Aortic smooth muscle cell (primary cell): ENCODE measurements at places on chromosomes 12 and 14. TPM values are rescaled to one million over a fixed set of nuclear protein-coding genes. Genes with fewer than 3 reads are reported as not detected.

Gene ZNF385A
- total RNA-seq, result 0.87 and 0.92 TPM in 2 replicates

Gene RNASE4
- total RNA-seq, result 36.6 and 44.2 TPM in 2 replicates

Gene HOXC11
- total RNA-seq, result not detected in 2 replicates

Gene CEP83
- 5.7 and 6.0 TPM in 2 replicates for total RNA-seq

Gene OAS1
- total RNA-seq, result 0.75 and 5.3 TPM in 2 replicates

Gene P2RX2
- total RNA-seq, result not detected in 2 replicates

Gene DPPA3
- total RNA-seq, result not detected in 2 replicates

Gene BATF
- 0.12 and 1.8 TPM in 2 replicates for total RNA-seq

Gene CMKLR1
- 6.5 and 15.3 TPM in 2 replicates for total RNA-seq

Gene CARMIL3
- total RNA-seq, result under 0.01 TPM in 1 of 2 replicates, not detected in the other

Gene TAS2R13
- total RNA-seq, result 0.92 and 2.5 TPM in 2 replicates

Gene TSHR
- not detected in 2 replicates for total RNA-seq

Gene PSMC1
- 193 and 246 TPM in 2 replicates for total RNA-seq

Gene CLEC4D
- not detected in 2 replicates for total RNA-seq

Gene GLIPR1L2
- 0.92 and 1.1 TPM in 2 replicates for total RNA-seq

Gene RNASE1
- total RNA-seq, result 3.6 and 7.1 TPM in 2 replicates

Gene SOAT2
- total RNA-seq, result 0.19 and 0.26 TPM in 2 replicates

Gene EPS8
- 204 and 244 TPM in 2 replicates for total RNA-seq

Gene PRB2
- not detected in 2 replicates for total RNA-seq

Gene SGPP1
- total RNA-seq, result 27.4 and 33.2 TPM in 2 replicates

Gene GLIPR1L1
- total RNA-seq, result not detected in 2 replicates

Gene CELA1
- total RNA-seq, result not detected in 2 replicates

Gene ATXN2
- total RNA-seq, result 18.0 and 28.6 TPM in 2 replicates

Gene POTEM
- total RNA-seq, result not detected in 2 replicates

Gene NEUROD4
- total RNA-seq, result not detected in 2 replicates

Gene SMCO2
- 0.06 and 0.13 TPM in 2 replicates for total RNA-seq

Gene NRXN3
- under 0.01 TPM in 2 replicates for total RNA-seq

Gene RNASE3
- total RNA-seq, result not detected in 2 replicates

Gene OTUB2
- total RNA-seq, result 0.53 and 1.2 TPM in 2 replicates
